T1000 (cell line): ENCODE measurements at places on chromosomes 4 and X.

DNA sequence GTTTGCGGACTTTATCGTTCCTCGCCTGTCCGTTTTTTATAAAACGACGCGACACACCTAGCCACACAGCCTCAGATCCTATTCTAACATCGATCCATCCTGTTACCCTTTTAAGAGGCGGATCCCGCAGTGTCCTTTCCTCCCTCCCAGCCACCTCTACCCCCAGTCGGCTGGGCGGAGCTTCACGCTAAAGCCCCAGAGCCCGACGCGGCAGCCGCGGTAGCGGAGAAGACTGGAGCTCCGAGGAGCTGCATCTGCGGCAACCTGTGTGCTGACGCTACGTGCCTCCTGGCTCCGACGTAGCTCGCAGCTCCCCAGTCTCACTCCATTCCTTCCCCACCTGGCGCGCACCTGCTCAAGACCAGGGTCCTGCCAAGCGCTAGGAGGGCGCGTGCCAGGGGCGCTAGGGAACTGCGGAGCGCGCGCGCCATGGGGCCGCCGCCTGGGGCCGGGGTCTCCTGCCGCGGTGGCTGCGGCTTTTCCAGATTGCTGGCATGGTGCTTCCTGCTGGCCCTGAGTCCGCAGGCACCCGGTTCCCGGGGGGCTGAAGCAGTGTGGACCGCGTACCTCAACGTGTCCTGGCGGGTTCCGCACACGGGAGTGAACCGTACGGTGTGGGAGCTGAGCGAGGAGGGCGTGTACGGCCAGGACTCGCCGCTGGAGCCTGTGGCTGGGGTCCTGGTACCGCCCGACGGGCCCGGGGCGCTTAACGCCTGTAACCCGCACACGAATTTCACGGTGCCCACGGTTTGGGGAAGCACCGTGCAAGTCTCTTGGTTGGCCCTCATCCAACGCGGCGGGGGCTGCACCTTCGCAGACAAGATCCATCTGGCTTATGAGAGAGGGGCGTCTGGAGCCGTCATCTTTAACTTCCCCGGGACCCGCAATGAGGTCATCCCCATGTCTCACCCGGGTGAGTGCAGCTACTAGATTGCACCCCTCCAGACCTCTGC lies at the start of gene RNF128:
RNF128 (plus strand) TSS at position 217 of the 953 bp plus-strand sequence; CDS start at position 430, 213 bp downstream.
- DNase-seq = peak; percentile 3

- DNase-seq = no peak
Measured at GRCh38 chr4:115332078-115332477, 218.7 kb upstream of the NDST4 start.

- DNase-seq = no peak
Measured at GRCh38 chr4:15717657-15718416, 15.0 kb downstream of the BST1 start.

- DNase-seq = no peak
Measured at GRCh38 chr4:149135062-149135461, 680.6 kb downstream of the IQCM start.

GRCh38 chrX:76434103-76434741 lies 6.7 kb downstream of the MAGEE1 start:
- DNase-seq = no peak

- DNase-seq = no peak
Measured at GRCh38 chr4:93810340-93810992, 18.1 kb upstream of the ATOH1 start.
